ENCODE measurements at places on chromosomes 12 and 14.

- no peak for DNase-seq
Measured at GRCh38 chr12:46164186-46164761, 104.6 kb downstream of the SLC38A1 start.

DNA sequence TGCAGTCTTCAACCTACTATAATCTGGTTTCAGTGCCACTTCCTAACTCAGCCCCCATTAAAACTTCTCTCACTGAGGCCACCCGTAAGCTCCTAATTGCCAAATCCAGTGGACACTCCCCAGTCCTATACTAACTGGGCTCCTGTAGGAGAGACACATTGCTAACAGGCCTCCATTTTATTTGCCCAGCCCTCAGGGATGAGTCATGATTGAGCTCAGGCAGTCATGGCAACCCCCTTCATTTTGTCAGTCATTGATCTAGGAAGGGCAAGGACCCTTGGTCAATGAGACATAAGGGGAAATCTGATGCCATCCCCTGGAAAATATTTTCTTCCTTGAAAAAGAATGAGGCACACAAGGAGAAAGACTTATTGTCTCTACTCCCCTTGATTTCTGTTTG, 70.1 kb upstream of the HIF1A start:
- no peak for DNase-seq

DNA sequence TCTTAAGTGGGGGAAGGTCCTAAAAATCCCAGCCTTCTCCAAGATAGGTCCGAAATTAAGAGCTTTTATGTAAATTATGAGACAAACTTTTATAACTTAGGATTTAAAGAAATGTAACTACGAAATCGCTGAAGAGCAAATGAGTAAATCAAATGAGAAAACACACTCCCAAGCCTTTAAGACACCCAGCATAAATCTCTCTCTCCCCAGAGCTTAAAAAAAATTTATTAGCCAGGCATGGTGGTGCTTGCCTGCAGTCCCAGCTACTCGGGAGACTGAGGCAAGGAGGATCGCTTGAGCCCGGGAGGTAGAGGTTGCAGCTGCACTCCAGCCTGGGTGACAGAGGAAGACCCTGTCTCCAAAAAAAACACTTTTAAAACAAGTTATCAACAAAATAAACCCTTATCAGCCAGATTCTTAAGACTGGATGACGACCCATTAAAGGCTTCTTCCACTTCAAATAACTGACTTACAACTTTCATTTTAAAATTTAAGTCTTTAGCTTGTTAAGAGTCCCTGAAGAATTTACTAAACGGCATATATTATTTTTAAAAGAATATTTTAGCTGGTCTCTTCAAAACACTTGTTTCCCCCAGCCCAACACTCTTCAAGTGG, 3.2 kb downstream of the PTGES3 start:
- DNase-seq = no peak

DNA sequence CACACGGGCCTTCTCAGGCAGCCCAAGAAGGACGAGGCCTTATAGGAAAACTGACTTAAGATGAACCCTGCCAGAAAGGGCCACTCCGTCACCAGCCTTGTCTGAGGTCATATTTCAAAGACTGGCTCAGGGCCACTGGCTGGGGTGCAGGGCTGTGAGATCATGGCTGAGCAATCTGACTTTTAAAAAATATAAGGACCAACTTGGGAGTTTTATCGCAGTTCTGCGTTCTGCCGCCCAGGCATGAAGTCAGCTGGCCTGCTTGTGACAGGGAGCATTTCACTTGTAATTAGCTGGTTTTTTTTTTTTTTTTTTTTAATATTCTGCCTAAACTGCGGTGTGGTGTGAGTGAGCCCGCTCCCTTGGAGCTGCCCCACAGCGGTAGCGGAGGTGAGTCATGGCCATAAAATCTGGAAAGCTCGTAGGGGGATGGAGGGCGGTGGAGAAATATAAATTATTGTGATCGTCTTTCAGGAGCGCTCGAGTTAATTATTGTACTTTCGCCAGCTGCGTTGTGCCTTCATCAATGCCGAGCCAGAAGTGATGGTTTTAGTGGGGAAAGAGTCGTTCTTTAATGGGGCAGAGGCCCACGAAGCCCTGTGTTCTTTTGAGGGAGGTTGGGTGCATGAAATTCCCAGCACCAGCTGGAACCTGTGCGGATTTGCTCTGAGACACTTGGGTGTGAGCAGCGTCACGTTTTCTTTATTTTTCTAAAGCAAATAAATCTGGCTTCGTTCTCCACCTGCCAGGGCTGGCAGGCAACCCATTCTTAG, 231.9 kb downstream of the C12orf75 start:
- no peak for DNase-seq

DNA sequence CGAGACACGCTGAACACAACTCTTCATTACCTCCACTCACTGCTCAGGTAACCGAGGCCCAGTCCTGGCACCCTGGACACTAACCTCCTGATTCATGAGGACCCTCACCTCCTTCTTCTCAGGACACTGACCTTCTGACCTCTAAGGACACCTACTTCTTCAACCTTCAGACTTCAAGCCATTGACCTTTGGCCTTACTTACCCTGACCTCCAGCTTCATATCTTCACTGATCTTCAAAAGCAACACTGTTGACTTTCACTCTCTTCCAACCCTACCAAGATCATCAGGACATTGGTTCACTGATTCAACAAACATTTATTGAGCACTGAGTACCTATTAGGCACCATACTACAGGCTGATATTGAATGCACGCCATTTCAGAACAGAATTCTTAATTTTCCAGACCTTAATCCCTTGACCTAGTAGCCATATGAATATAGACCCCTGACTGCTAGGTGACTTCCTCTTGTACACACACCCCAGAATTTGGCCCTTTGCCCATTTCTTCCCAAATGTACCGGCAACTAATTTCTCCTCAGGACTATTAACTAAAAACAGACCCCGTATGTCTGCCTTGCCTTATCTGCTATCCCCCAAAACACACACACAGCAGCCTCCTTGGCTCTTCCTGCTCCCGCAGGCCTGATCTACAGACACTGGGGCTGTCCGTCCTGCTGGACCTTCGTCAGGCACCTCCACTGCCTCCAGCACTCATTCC, 5.8 kb downstream of the ARHGEF40 start:
- DNase-seq = no peak

- no peak for DNase-seq
Measured at GRCh38 chr14:101729382-101729781, 32.1 kb upstream of the PPP2R5C start.

- no peak for DNase-seq
Measured at GRCh38 chr12:42868291-42868690, 278.7 kb upstream of the PRICKLE1 start.

- no peak for DNase-seq
Measured at GRCh38 chr14:73237219-73237785, at the start of gene PAPLN. Gene PAPLN, plus strand, starts transcription at chr14:73237506. Its CDS starts 2,273 bp downstream, at chr14:73239779.

DNA sequence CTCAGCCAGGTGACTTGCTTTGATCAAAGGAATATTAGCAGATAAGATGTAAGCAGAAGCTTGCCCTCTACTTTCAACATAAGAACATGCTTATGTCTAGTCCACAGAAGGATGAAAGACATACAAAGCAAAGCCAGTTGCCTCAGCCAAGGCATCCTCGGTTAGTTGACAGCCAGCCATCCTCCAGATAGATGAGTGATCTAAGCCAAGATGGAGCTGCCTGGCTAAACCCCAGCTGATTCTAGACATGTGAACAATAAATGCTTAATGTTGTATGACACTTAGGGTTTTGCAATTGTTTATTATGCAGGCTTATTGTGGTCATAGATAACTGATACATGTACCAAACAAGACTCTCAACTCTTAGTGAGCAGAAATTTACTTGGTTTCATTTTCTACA, 157.6 kb upstream of the TMTC2 start:
- DNase-seq = no peak

- no peak for DNase-seq
Measured at GRCh38 chr12:132486168-132486567, 3.8 kb upstream of the FBRSL1 start.

- no peak for DNase-seq
Measured at GRCh38 chr12:66823857-66824570, 145.1 kb upstream of the GRIP1 start.
